Stimulated activated CD4-positive, alpha-beta T cell treated with anti-CD3 and anti-CD28 coated beads, Interleukin-2, amount 100 ng/mL, for 24 hours (primary cell): ENCODE measurements at places on chromosomes 2 and 18.

DNA sequence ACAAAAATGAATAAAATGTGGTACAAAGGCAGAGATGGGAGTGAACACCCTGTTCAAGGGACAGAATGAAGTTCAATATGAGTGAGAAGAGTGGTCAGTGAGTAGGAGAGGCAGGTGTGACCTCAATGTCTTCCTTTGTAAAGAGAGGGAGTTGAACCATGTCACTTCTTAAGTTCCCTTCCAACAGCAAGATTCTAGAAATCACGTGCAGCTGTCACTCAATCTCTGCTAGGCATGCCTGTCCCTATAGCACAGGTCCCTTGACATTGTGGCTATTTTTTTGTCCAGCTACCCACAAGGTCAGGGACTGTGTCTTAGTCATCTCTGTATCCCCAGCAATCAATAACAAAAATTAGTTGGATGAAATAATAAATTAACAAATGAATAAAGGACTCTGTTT, 66.9 kb downstream of the VSNL1 start:
- no peak for DNase-seq

DNA sequence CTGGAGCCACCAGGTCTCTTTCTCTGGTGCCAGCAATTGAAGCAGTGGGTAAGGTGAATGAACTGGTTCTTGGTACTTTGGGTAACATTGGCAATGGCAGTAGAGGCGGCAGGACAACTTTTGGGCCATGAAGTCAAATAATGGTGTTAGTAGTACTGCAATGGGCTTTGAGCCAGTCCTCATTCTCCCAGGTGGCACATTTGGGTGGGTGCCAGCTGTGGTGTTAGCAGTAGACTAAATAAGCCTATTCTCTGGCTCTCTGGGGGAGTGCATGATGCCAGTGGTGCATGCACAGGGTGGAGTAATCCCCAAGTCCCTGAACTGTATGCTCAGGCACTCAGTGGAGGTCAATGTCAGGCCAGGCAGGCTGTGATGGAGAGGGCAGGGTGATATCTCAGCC, 120.2 kb upstream of the LRRTM4 start:
- no peak for DNase-seq

DNA sequence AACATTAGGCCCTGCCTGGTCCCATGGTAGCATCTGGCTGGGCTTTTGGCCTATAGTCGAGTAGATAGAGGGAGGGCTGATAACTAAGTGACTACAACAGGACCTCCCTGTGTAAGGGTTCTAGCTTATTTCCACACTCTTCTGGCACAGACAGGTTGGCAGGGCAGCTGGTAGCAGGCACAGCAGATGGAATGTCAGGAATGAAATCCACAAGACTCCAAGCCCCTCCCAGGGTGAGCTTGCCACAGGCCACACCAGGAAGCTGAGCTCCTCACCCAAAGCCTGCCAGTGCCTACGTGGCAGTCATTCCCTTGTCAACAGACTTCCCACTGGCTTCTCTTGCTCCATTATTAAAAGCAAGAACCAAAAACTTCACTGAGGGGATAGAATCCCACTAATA, 20.7 kb upstream of the C1QL2 start:
- DNase-seq = no peak

DNA sequence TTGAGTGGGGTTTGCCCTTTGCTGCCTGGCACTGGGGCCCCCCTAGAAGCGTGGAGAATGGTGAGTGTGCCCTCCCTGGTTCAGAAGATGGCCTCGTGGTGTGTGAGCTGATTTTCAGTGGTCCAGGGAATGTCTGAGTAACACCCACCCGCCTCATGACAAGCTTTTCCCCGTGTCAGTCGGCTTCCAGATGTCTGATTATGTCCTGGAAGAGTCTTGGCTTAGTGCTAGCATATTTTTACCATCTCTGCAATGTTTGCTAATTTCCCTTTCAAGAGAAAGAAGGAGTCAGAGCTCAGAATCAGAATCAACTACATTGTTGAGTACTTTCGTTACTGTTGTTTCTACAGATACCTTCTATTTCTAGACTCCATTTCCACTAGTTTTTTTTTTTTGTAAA, 214.7 kb downstream of the SEPTIN10 start:
- no peak for DNase-seq

DNA sequence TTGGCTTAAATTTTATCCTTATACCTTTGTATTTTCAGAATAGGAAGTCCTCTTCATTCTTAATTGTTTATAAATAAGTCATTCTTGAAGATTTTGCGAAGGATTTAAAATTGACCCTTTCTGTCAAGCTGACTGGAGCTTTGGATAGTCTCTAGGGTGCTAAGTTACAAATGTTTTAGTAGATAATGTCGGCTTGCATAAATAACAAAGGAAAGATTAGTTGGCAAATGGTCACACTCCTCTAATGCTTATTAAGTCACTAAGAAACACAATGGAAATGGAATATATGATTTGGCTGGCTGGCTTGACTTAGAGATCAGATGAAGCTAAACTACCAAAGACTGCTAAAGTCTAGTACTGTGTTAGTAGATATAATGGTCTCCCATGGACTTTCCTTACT, 40.6 kb downstream of the UBXN4 start:
- DNase-seq = no peak

GRCh38 chr18:35514752-35515459, 17.1 kb upstream of the INO80C start:
- DNase-seq = no peak

DNA sequence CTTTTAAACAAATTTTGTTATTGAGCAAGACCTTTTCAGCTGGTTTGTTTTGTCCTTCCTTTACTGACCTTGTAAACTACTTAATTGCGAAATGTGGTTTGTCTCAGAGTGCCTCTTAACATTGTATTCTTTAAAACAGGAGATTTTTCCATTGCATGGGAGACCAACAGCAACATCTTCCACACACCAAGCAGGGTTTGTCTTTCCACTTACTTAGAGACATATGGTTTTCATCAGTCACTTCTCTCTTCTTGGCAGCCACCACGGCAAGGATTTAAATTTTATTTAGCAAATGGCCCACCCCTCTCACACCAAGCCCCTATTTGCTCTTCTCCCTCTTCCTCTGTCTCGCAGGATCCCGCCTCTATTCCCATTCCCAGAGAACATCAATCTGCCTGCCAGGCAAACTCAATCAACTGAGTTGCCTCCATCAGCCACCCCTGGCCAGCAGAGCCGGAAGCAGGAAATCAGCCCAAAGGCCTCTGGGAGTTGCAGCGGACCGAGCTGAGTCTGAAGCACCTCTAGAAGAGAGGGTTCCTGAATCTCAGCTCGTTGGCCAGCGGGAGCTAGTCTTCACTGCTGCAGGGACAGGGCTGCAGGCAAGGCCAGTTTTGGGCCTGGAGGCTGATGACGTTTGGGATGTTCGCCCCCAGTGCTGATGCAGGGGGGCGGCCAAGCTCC, 11.3 kb upstream of the CIB4 start:
- no peak for DNase-seq

- no peak for DNase-seq
These were observed 287.0 kb downstream of the SLC8A1 start for GRCh38 chr2:40164736-40165508.

DNA sequence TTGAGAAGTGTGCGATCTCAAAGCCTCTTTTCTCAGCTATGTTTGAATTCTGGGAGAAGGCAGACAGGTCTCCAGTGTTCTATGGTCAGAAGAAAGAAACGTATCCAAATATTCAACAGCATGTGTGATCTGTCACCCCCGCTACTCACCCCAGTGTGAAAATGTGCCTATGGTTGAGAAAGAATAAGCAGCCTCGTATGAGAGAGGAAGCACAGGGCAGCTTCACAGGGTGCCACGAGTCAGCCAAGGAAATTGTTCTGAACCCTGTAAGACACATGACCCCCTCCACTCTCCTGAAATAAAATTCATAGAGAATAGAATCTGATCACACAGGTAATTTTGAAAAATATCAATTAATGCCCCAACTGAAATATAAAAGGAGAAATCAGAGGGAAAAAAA, 8.0 kb upstream of the SF3B1 start:
- no peak for DNase-seq

DNA sequence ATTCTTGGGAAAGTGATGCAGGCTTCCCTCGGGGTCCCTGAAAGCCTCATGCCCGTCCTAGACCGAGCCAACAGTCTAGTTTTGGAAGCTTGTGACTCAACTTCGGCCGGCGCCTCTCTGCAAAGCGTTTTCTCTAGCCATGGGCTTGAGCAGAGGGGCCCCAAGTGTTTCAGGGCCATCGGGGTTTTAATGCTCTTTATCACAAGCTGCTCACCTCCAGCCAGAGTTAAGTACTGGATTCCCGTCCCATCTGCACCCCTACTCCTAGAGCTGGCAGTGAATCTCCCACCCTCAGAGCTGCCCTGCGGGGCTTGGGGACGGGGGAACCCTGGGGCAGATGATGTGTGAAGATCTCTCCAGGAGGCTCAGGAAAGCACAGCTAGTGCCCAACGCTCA, 7.3 kb downstream of the RAX start:
- no peak for DNase-seq

DNA sequence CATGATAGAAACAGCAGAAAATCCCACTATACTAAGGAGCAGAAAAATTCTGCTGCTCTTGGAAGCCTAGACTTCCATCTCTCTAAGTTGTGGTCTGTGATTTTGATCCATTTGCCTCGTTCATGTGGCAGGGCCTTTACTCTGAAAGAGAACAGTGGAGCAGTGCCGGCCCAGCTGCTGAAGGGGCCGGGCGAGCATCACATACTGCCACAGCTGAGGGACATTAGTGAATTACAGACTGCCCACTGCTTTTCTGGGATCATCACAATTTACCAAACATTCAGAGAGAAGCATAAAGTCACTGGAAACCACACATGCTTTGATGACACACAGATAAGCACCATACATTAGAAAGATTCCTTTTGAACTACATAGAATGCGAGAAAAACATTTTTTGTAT, 217.0 kb upstream of the BOD1L2 start:
- DNase-seq = no peak

DNA sequence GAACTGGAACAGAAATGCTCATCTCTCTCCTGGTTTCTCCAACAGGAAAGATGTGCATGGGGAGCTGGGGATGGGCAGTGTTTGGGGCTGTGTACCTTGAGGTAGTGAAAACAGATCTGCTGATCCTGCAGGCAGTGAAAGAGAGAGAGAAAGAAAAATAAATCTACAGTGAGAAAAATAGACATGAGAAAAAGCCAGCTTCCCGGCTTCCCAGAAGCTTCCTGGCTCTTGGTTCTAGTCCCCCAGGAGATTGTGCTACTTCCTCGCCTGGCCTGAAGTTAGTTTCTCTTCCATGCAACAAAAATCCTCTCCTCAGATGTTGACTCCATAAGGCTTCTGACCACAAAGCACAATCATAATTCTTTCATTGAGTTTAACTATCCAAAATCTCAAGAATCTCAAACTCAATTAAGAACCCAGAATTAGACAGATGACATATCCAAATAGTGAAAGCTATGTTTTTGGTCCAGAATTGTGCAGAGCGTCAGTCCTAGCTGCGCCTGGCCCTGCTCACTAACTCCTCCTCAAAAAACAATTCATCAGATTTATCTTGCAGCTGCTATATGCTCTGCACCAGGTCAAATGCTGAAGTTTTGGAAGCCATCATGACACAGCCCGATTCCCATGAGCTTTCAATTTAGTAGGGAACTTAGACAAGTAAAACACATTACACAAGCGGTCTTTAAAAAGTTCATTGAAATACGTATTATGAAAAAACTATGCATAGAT, 20.1 kb upstream of the NAB1 start:
- DNase-seq = no peak

- DNase-seq = no peak
These were observed 115.5 kb downstream of the COL6A3 start for GRCh38 chr2:237298151-237299118.

GRCh38 chr2:130332271-130333073, 10.2 kb upstream of the IMP4 start:
- peak; percentile 81 for DNase-seq

DNA sequence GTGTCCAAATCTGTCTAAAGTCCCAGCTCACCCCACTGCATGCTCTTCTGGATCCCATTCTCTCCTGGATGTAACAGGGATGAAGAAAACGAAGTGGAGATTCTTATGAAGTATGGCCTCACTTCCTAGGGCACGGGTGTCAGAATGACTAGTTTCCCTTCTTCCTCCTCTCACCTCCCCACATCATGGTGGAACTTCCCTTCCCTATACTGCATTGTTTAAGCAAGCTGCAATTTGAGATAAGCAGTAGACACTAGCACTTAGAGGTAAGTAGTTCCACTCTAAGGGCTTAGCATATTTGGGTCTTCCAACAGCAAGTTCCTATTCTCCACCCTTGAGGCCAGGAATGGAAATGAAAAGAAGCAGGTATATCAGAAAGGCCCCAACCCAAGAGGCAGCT, 29.7 kb downstream of the SLC4A5 start:
- DNase-seq = no peak

DNA sequence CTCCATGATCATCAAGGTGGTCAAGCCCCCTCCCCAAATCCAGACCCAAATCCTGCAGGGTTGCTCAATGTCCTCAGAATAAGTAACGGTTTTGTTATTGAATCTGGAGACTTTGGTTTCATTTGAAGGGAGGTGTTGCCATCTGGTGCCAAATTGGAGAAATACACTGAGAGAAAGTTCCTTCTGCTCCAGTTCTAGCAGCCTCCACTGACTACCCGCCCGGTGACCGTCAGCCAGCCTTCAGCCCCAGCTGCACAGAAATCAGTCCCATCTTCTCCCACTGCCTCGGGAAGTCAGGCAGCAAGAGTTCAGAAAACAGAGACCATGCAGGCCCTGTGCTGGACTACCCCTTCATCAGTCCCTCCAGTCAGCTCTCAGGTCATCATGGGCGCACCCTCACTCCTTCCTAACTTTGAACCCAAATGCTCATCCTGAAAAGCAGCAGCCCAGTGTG, 38.7 kb downstream of the PKDCC start:
- peak; percentile 40 for DNase-seq

GRCh38 chr2:25420820-25421237, 79.1 kb upstream of the DNMT3A start:
- DNase-seq = no peak

- no peak for DNase-seq
These were observed 337.0 kb downstream of the MBD2 start for GRCh38 chr18:53887447-53887846.

DNA sequence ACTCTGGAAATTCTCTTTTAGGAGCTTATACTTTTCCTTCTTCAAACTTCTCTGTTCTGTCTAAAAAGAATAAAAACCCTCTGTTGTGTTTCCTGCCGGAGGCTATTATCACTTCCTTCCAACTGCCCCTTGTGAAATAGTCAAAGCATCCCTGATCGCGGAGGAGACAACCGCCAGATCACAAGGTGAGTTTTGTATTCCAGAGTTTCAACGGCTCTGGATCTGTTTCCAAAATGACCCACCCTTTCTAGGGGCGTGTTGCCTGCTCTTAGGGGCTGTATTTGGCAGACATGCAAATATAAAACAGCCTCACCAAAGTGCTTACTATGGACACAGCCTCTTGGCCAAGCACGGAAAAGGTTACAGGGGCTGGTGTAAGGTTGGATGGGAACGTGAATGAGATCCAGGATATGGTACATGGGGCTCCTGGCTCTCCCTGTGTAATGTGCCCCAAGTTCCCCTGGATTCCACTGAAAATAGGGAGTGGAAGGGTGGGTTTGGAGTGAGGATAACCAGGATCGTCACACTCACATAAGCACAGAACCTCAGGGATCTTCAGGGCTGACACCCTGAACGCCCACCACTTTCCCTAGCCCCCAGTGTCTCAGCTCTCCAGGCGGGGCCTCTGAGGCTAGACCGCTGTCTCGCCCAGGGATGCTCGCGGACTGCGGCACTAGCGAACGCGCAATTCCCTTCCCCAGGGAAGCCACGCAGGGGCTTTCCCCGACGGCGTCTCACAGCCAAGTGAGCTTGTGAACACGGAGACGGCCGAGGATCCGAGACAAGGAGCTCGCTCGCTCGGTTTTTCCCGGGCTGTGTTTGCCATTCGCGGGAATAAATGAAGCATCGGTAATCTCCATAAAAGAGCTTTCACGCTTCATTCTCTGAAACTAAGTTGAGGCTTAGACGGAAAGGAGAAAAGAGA, 14.4 kb downstream of the EN1 start:
- DNase-seq = no peak
